Endodermal cell (in vitro differentiated cells): ENCODE measurements at places on chromosomes 2 and 18. TPM values are rescaled to one million over a fixed set of nuclear protein-coding genes. Genes with fewer than 3 reads are reported as not detected.

GRCh38 chr2:103401621-103402020 lies 639.8 kb downstream of the TMEM182 start:
- H3K4me3 ChIP-seq: no peak overlapping the region
- DNase-seq: peak; percentile 92
- no peaks in the 10 kb centered on the region for H3K27me3 ChIP-seq

Gene REV1
- total RNA-seq: 35.5 and 43.9 TPM in 2 replicates

DNA sequence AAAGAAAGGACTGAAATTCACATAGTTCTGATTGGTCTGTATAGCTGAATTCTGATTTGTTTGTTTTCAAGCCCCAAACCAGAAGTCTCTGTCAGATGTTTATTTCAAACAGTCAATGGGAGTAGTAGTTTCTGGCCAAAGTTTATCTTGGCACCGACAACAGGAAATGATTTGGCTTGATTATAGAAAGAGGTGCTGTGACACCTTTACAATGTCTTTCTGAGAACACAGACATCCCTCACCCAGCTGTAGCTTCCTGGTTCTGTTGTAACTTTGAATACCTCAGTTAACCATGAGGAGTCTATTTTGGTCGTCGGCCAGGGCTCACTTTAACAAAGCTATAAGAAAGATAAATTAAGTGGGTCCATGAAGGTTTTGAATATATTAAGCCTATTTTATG lies 545.0 kb upstream of the ZNF804A start:
- H3K27me3 ChIP-seq: no peaks in the 10 kb centered on the region
- H3K36me3 ChIP-seq: no peaks in the 10 kb centered on the region
- no peak for DNase-seq
- no peak overlapping the region for H3K27ac ChIP-seq

Gene DQX1
- total RNA-seq: 0.93 to 2.3 TPM (median 1.7 TPM) in 3 replicates

Gene CXCR2
- total RNA-seq: not detected in 3 replicates

Gene PARD3B
- total RNA-seq: 3.1 and 5.6 TPM in 2 replicates

GRCh38 chr2:120345608-120346007 lies 328 bp upstream of the INHBB start:
- DNase-seq: no peak
- H3K4me3 ChIP-seq: no peak overlapping the region
- H3K27me3 ChIP-seq: peaks cover 97% of the 10 kb centered on the region
- H3K27ac ChIP-seq: no peak overlapping the region

DNA sequence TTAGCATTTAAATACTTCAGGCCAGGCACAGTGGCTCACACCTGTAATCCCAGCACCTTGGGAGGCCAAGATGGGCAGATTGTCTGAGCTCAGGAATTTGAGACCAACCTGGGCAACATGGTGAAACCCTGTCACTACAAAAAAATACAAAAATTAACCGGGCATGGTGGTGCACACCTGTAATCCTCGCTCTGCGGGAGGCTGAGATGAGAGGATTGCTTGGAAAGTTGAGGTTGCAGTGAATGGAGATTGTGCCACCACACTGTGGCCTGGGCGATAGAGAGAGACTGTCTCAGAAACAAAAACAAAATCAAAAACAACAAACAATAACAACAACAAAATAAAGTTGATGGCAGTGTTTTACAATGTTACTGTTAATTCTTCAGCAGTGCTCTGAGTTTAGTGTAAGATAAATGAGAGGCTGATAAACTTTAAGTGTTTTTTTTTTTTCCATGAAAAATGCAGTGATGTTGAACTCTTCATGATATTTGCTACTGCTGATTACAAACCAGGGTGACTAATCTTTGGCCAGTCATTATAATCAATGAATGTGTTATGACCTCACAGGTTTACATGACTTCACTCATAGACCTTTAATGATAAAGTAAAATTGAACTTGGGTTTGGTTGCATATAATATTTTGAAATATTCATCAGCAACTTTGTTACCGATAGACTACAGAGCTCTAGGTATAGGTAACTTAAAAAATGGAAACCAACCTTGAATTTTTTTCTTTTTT lies 2.5 kb downstream of the ITGAV start:
- H3K27me3 ChIP-seq: no peaks in the 10 kb centered on the region
- no peak overlapping the region for H3K27ac ChIP-seq
- peak overlapping the region; percentile 99 for H3K4me3 ChIP-seq
- no peaks in the 10 kb centered on the region for H3K4me1 ChIP-seq
- no peaks in the 10 kb centered on the region for H3K36me3 ChIP-seq
- no peak for DNase-seq

- no peak overlapping the region for H3K4me3 ChIP-seq
- no peaks in the 10 kb centered on the region for H3K4me1 ChIP-seq
- no peak overlapping the region for H3K27ac ChIP-seq
- DNase-seq: no peak
- no peaks in the 10 kb centered on the region for H3K27me3 ChIP-seq
- no peaks in the 10 kb centered on the region for H3K36me3 ChIP-seq
These were observed 48.7 kb downstream of the SPTBN1 start for GRCh38 chr2:54504866-54505265.

Gene IL37
- not detected in 2 replicates for total RNA-seq

DNA sequence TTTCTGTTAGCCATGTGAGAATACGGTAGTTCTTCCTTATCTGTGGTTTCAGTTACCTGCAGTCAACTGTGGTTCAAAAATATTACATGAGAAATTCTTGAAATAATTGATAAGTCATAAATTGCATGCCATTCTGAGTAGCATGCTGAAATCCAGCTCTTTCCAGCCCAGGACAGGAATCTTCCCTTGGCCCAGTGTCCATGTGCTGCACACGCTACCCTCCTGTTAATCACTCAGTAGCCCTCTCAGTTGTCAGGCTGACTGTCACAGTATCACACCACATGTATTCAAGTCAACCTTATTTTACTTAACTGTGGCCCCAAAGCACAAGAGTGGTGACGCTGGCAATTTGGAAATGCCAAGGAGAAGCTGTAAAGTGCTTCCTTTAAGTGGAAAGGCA lies 141.1 kb downstream of the TANC1 start:
- H3K36me3 ChIP-seq: peaks cover 18% of the 10 kb centered on the region
- no peaks in the 10 kb centered on the region for H3K27me3 ChIP-seq
- H3K4me1 ChIP-seq: no peaks in the 10 kb centered on the region
- no peak overlapping the region for H3K4me3 ChIP-seq
- H3K27ac ChIP-seq: no peak overlapping the region

Gene SYT4
- total RNA-seq: 0.53 and 0.56 TPM in 2 replicates

Gene REG1B
- not detected in 2 replicates for total RNA-seq

DNA sequence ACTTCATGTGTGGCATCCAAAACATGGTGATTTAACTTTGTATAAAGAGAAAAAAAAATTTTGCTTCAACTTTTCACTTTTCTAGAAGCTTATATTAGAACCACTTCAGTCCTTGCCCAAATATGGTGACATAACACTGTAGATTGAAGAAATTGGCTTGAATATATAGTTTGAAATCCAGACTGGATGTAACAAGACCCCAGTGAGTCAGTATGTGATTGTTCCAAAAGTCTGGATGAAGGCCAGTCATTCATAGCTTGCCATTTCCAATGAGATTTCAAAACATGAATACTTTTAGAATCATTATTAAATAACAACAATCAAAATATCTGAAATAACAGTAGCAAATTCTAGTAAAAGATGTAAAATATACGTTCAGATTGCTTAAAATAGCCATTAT lies 104.8 kb upstream of the FN1 start:
- no peaks in the 10 kb centered on the region for H3K4me1 ChIP-seq
- H3K27me3 ChIP-seq: no peaks in the 10 kb centered on the region
- H3K4me3 ChIP-seq: no peak overlapping the region
- DNase-seq: no peak
- no peaks in the 10 kb centered on the region for H3K36me3 ChIP-seq
- no peak overlapping the region for H3K27ac ChIP-seq

GRCh38 chr2:65786007-65786717 lies 353.8 kb upstream of the SPRED2 start:
- no peak overlapping the region for H3K4me3 ChIP-seq
- H3K36me3 ChIP-seq: no peaks in the 10 kb centered on the region
- DNase-seq: no peak

DNA sequence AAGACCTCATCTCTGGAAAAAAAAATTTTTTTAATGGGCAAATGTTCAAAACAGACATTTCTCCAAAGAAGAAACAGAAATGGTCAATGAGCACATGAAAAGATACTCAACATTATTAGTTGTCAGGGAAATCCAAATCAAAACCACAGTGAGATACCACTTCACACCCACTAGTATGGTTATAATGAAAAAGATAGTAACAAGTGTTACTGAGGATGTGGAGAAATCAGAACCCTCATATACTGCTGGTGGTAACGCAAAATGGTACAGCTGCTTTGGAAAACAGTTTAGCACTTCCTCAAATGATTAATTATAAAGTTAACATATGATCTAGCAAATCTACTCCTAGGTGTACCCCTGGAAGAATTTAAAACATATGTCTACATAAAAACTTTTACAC lies 29.0 kb upstream of the TCF7L1 start:
- H3K4me1 ChIP-seq: no peaks in the 10 kb centered on the region
- no peak for DNase-seq
- no peaks in the 10 kb centered on the region for H3K27me3 ChIP-seq
- no peaks in the 10 kb centered on the region for H3K36me3 ChIP-seq
- H3K4me3 ChIP-seq: no peak overlapping the region
